Adipose tissue (tissue), 3 donors: ENCODE measurements at places on chromosomes 4 and X. TPM values are rescaled to one million over a fixed set of nuclear protein-coding genes. Genes with fewer than 3 reads are reported as not detected.

The SPANXN4 gene
- not detected for polyA plus RNA-seq

The TGIF2LX gene
- polyA plus RNA-seq = not detected

The EDA2R gene
- 0.13 TPM for polyA plus RNA-seq

The CD99L2 gene
- polyA plus RNA-seq = 16.7 TPM

The CDX4 gene
- polyA plus RNA-seq = not detected

The AP1AR gene
- polyA plus RNA-seq = 9.4 TPM
